Activated CD4-positive, alpha-beta T cell treated with anti-CD3 and anti-CD28 coated beads for 36 hours (primary cell): ENCODE measurements at places on chromosomes 2 and 18.

GRCh38 chr2:213010106-213010779 lies 141.2 kb downstream of the IKZF2 start:
- peaks cover 4% of the 10 kb centered on the region for H3K27me3 ChIP-seq
- peaks cover 16% of the 10 kb centered on the region for H3K4me1 ChIP-seq
- H3K4me3 ChIP-seq = no peak overlapping the region
- no peak overlapping the region for H3K27ac ChIP-seq
- H3K36me3 ChIP-seq = no peaks in the 10 kb centered on the region
- no peak for DNase-seq

DNA sequence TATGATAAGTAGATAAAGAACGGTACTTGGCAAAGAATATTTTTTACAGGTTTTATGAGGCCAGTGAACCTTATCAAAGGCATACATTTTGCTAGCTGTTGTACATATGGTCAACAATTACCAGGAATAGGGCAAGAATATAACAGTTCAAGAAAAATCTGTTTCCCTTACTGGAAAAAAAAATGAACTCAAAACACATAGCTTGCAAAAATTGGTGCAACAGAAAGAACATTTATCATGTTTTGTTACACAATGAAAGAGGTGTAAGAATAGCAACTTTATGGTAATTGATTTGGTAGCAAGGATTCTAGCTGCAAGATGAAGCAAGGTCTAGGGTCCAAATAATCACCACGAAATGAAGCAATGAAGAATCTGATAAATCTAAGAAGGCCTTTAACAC lies 41.6 kb downstream of the TTC21B start:
- no peaks in the 10 kb centered on the region for H3K4me1 ChIP-seq
- H3K27ac ChIP-seq = no peak overlapping the region
- peaks cover 29% of the 10 kb centered on the region for H3K36me3 ChIP-seq
- no peaks in the 10 kb centered on the region for H3K27me3 ChIP-seq
- no peak for DNase-seq

- H3K4me3 ChIP-seq = no peak overlapping the region
- no peaks in the 10 kb centered on the region for H3K4me1 ChIP-seq
- peaks cover 2% of the 10 kb centered on the region for H3K27me3 ChIP-seq
- no peak overlapping the region for H3K27ac ChIP-seq
- DNase-seq = no peak
Measured at GRCh38 chr2:189096769-189097447, 82.7 kb downstream of the COL5A2 start.

- DNase-seq = no peak
- no peaks in the 10 kb centered on the region for H3K27me3 ChIP-seq
- H3K4me1 ChIP-seq = peaks cover 14% of the 10 kb centered on the region
- H3K27ac ChIP-seq = no peak overlapping the region
Measured at GRCh38 chr2:127578411-127578810, 42.9 kb downstream of the MYO7B start.

DNA sequence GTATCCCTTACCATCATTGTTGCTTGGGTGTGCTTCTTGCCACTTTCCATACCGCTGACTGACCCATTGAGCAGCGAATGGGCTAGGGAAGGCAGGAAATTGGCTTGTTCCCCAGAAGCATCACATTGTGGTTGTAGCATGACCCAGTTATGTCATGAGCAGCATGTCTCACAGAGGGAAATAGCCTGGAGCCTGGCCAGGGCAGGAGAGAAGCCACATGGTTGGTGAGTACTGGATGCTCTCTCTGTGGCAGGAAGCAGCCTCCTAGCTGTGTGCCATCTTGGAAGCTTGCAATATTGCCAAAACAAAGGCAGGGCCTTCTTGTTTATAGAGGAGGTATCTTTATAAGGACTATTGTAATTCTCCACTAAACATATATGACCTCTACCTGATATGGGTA lies 482.6 kb downstream of the PIK3C3 start:
- H3K27me3 ChIP-seq = no peaks in the 10 kb centered on the region
- H3K27ac ChIP-seq = no peak overlapping the region
- no peak for DNase-seq
- no peaks in the 10 kb centered on the region for H3K4me1 ChIP-seq
- no peak overlapping the region for H3K4me3 ChIP-seq
- H3K36me3 ChIP-seq = no peaks in the 10 kb centered on the region

DNA sequence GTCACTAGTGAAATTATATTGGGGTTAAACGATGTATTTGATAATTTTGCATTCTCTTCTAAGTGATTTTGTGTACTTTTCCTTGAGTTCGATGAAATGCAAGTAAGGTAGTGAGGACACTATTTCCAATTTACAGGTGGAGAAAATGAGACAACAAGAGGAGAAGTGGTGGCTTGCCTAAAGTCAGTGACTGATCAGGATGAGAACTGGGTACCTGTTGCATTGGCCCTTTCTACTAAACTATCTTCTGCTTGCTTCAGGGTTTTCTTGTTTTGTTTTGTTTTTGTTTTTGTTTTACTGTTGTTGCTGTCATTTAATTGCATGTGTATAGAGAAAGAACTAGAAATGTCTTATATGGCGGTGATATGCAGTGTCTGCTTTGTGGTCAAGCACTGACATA lies 31.4 kb upstream of the FBXO11 start:
- peaks cover 7% of the 10 kb centered on the region for H3K27me3 ChIP-seq
- no peak overlapping the region for H3K4me3 ChIP-seq
- no peak overlapping the region for H3K27ac ChIP-seq
- DNase-seq = no peak
- H3K4me1 ChIP-seq = no peaks in the 10 kb centered on the region

- H3K4me3 ChIP-seq = no peak overlapping the region
- peak; percentile 17 for DNase-seq
- peaks cover 9% of the 10 kb centered on the region for H3K27me3 ChIP-seq
- peaks cover 17% of the 10 kb centered on the region for H3K4me1 ChIP-seq
Measured at GRCh38 chr2:200614249-200614648, 28.4 kb downstream of the AOX1 start.

DNA sequence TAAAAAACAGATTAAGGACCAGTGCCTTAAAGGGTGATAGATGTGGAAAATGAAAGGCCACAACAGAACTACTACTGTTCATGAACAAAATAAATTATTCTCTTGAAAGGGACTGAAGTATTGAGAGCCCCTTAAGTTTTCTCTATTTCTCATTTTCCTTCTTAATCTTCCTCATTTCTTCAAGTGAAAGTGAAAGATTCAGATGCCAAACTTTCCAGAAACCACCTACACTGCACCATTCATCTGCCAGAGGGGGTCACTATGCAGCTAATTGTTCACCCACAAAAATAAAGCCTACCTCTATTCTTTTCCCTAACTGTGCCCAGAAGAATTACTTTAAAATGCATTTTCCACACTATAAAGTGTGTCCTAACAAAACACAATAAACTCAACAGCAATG lies 140.1 kb downstream of the NR4A2 start:
- no peak overlapping the region for H3K27ac ChIP-seq
- H3K4me1 ChIP-seq = peaks cover 8% of the 10 kb centered on the region
- H3K36me3 ChIP-seq = no peaks in the 10 kb centered on the region
- H3K4me3 ChIP-seq = no peak overlapping the region
- H3K27me3 ChIP-seq = peaks cover 2% of the 10 kb centered on the region

GRCh38 chr2:44430342-44430741 lies 68.6 kb downstream of the CAMKMT start:
- peaks cover 6% of the 10 kb centered on the region for H3K4me1 ChIP-seq
- H3K27me3 ChIP-seq = no peaks in the 10 kb centered on the region
- DNase-seq = no peak
- H3K36me3 ChIP-seq = peaks cover 8% of the 10 kb centered on the region

DNA sequence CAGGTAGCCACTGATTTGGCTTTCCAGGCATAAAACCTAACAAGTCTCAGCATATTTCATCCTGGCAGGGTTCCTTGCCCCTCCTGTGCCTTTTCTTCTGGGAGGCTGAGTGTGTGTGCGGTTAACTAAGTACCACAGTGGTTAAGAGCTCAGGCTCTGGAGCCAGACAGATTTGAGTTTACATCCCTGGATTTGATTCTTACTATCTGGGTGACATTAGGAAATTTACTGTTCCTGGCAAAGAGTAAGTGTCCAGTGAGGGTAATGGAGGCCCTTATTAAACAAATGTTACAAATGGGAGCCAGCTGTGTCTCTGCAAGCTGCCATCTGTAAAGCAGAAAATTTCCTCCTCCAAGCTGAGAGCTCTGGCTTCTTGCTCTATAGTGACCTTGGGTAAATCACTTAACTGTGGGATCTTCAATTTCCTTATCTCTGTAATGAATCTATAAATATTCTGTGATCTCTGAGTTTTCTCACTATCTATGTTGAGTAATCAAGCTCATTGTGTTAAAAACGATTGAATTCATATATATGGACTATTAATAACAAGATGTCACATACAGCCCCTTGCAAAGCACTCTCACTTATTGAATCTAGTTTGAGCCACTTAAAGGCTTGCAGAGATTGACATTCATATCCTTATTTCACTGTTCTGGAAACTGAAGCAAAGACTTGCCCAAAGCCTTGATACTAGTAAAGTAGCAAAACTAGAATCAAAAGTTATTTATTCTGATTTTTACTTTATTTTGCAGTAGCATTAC lies 6.5 kb upstream of the COBLL1 start:
- H3K4me3 ChIP-seq = no peak overlapping the region
- peaks cover 15% of the 10 kb centered on the region for H3K27me3 ChIP-seq
- H3K27ac ChIP-seq = no peak overlapping the region

GRCh38 chr18:59143441-59143840 lies 3.8 kb downstream of the SEC11C start:
- no peaks in the 10 kb centered on the region for H3K27me3 ChIP-seq
- peak overlapping the region; percentile 94 for H3K4me3 ChIP-seq
- peaks cover 65% of the 10 kb centered on the region for H3K4me1 ChIP-seq

DNA sequence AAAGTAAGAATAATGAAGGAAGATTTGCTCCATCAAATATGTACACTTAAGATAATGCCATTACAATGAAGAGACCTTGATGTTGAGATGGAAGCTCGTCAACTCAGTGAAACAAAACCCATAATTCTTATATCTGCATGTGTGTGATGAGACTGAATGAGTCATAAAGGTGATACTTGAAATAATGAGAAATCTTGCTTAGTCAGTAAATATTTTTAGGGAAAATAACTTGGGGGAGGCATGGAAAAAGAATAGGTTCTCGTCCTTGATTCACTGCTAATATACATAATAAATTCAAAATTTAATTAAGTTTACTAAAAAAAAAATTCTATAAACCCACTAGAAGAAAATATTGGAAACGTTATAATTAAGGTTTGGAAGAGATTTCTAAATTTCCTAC lies 75.2 kb downstream of the TRIB2 start:
- DNase-seq = no peak
- no peaks in the 10 kb centered on the region for H3K36me3 ChIP-seq
- no peaks in the 10 kb centered on the region for H3K4me1 ChIP-seq
- no peak overlapping the region for H3K4me3 ChIP-seq
- H3K27me3 ChIP-seq = peaks cover 3% of the 10 kb centered on the region

- no peaks in the 10 kb centered on the region for H3K36me3 ChIP-seq
- no peak for DNase-seq
- peaks cover 61% of the 10 kb centered on the region for H3K4me1 ChIP-seq
- no peaks in the 10 kb centered on the region for H3K27me3 ChIP-seq
Measured at GRCh38 chr2:12486205-12487118, 230.3 kb upstream of the TRIB2 start.

DNA sequence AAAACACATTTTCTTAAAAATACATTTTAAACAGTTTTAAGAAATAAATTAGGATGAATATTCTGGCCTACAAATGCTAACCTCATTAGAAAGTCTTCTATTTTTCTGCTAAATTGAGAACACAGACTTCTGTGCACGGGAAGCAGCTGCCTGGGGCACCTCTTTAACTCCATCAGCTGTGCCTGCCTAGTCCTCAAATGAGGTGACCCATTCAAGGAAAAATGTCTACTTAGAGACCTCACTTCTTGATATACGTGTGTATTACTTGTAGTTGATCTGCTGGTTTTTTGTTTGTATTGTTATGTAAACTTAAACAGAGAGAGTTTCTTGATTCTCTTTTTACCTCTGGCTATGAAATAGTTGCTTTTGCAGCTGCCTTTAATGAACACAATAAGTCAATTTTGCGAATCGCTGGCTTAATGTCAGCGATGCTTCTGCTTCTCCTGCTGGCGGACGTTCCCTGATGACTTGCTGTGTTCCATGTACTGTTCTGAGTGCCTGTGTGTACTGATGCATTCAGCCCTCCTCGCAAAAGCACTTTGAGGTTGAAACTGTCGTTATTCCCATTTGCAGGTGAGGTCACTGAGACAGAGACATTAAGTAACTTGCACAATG lies 88.7 kb upstream of the TXNDC2 start:
- DNase-seq = no peak
- H3K27ac ChIP-seq = no peak overlapping the region
- no peak overlapping the region for H3K4me3 ChIP-seq
- peaks cover 13% of the 10 kb centered on the region for H3K27me3 ChIP-seq

DNA sequence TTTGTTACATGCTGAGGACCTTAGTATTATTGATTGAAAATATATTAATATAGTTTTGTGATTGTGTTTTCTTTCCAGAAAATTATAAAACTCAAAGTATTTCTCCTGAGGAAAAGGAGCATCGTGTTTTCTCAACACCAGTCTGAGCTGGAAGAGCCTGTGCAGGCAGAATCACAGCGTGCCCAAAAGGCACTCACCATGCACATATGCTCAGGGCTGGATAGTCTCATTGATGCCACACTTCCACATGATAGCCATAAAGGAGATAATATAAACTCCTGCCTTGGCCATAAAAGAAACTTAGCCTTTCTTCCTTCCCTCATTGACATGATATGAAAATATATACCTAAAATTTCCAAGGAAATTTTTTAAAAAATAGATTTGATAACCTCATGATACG lies 4.0 kb downstream of the PDE1A start:
- H3K4me3 ChIP-seq = no peak overlapping the region
- H3K27me3 ChIP-seq = no peaks in the 10 kb centered on the region
- no peak overlapping the region for H3K27ac ChIP-seq
- H3K36me3 ChIP-seq = no peaks in the 10 kb centered on the region

DNA sequence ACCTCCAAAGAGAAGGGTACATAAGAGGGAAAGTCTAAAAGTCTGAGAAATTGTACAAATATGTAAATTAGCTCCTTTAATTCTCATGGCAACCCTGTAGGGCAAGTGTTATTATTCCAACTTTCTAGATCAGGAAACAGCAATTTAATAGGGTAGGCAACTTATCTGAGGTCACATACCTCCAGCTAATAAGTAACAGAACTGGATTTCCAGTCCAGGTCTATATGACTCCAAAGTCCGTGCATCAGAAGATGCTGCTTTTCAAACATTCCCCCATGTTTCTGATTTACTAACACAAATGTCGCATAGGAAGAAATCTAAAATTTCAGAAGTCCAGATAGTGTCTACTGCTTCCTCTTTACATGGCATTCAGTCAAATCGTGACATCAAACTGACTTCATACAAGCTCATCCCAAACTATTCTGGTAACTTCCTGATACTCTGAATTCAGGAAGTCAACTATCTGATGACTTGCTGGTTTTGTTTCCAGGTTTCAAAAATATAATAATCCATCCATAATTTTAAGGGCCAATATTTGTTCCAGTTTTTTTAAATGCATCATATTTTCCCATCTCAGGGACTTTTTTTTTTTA lies 419.3 kb upstream of the ACVR2A start:
- no peaks in the 10 kb centered on the region for H3K36me3 ChIP-seq
- H3K4me1 ChIP-seq = peaks cover 5% of the 10 kb centered on the region
- DNase-seq = no peak
- no peak overlapping the region for H3K4me3 ChIP-seq
- no peaks in the 10 kb centered on the region for H3K27me3 ChIP-seq
